ENCODE measurements at places on chromosomes 4 and X.
A peak's percentile ranks its signal among the peaks of the same experiment; 100 is the strongest.

- DNase-seq: peak; percentile 64
These were observed 612 bp downstream of the CPLX1 start for GRCh38 chr4:825063-825970.

GRCh38 chrX:110022599-110023448 is 19.9 kb downstream of the TMEM164 start:
- no peak for DNase-seq

GRCh38 chrX:107978707-107979307 is 3.4 kb downstream of the TEX13B start:
- no peak for DNase-seq

DNA sequence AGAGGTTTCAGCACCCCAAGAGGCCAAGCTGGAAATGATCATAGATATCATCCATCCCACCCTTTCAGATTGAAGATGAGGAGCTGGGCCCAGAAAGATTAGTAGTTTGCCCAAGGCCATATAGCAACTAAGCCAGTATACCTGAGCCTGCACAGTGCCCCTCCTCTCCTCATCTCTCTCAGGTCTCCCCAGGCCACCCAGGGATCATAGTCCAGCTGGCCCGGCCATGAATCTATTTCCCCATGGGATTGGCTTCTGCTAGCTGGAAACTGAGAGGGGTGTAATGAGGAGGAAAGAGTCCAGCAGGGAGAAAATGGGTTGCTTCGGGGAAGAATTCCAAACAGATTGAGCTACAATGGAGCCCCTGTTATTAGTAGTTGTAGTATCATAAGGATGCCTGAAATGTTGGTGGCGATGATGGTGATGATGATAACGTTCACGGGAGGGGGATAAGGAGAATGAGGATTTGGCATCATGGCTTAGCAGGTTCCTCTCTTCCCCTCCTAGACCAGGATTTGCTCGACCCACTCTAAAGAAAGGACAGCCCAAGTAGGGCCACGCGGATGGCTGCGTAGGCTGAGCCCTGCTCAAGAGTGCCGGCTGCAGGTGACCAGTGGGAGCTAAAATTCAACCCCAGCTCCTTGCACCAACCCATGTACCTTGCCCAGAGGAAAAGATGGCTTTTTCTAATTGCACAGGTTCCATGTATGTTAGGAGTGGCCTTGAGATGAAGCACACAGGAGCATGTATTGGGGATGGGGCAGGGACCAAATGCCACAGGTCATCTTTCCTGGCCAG is 117.8 kb upstream of the PJA1 start:
- no peak for DNase-seq

DNA sequence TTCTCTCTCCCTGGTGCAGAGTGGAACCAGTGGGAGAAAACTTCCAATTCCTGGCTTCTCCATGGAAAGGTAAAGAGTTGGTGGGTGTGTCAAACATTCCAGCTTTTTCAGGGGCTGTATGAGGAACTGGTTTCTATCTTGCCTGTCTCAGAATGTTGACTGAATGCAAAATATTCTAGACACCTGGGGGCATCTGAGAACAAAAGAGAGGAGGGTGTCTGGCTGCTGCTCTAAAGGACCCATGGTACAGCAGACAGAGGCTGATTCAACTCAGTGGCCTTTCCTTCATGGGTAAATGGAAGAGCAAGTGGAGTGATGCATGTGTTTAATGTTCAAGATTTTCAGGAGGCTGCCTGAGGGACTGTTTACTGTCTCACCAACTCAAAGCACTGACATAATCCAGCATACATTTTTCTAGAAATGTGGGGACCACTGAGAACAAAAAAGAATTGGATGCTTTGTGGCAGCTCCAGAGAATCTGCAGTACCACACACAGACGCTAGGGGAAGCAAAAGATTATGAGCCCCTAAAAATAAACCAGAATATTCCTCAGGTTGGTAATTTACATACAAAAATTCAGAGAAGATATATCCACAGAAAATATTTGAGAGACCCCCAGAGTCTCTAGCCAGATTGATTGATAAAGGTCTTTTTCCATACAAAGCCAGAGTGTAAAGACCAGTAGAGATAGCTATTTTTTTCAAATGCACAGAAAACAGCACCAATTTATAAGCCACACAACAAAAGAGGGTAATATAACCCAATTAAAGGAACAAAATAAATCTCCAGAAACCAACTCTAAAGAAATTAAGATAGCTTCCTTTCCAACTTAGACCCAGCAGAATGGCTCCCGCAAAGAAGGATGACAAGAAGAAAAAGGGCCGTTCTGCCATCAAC is 48.0 kb upstream of the STARD8 start:
- no peak for DNase-seq

- no peak for DNase-seq
These were observed 1333.9 kb upstream of the TENM3 start for GRCh38 chr4:180909279-180909678.

DNA sequence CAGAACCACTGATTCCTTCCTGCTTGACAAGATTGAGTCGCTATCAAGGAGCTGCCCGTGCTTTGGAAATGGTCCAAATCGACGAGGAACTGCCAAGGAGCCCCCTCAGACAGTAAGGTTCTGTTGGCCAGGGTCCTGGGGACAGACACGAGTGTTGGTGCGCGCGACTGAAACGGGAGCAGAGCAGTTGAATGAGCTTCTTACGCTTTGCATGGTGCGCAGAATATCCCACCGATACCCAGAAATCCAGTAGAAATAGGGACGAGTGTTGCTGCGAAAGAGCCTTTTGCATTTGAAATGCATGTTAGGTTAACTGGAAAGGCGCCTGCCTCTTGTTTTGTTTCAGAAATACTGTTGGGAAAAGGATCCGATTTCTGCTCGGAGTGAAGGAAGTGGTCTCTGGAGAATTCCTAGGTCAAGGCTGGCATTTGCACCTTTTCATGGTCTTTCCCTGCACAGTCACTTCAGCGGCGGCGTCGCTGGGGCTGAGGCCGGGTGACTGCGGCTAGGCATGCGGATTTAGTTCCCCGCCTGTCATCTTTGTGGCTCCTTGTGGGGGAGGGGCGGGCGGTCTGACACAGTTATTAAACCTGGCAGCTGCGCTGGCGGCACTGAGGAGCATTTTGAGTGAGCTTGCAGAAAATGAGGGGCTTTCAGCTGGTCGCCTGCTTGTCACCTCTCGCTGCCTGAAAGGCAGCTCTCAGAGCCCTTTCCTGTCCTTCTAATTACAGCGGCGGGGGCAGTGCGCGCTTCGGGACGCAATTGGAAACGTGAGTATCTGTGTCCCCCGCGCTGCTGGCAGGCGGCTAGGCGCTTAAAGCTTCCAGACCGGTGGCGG is 51.5 kb upstream of the TRIM2 start:
- no peak for DNase-seq

DNA sequence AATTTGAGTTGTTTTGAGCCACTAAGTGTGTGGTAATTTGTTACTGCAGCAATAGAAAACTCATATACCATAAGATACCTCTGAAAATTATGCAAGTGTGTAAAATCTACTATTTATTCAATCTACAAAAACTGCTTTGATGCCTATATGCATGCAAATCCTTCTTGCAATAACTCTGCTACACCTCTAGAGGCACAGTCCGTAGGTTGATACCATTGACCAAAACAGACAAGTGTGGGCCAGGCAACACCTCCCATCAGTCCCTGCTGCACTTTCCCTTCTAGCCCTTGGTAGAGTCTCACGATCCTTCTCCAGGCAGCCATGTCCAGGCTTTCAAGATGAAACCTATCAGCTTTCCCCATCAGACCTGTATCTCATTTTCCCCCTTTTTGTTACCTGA is 48.8 kb upstream of the FAM9A start:
- DNase-seq: peak; percentile 1

- peak; percentile 1 for DNase-seq
These were observed 2.0 kb upstream of the FATE1 start for GRCh38 chrX:151713849-151714248.

DNA sequence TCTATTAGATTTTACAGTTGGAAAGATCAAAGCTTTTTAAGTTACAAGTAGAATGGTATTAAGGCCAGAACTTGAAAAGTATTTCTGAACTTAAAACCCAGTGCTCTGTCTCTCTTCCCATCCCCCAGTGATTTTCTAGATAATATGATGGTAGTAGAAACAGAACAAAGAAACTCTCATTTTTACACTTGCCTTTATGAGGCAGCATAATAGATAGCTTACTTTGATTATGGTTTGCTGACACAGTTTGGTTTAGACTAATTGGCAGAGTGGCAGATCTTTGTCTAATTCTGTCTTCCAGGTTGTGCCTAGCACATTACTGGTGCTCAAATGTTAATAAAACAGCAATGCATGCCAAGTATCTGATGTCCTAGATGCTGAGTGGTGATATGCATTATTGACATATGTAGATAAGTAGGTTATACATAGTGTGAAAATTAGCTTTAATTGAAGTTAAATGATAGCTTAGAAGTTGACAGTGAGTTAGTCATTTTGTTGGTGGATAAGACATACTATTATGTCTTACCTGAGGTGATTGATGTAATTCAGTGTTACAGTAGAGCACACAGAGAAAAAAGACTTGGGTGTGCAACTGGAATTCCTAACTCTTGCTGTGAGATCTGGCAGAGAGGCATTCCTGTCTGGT is 4.3 kb upstream of the RAPGEF2 start:
- DNase-seq: no peak

GRCh38 chr4:186717556-186717955 is 6.1 kb downstream of the FAT1 start:
- no peak for DNase-seq

- DNase-seq: no peak
These were observed 16.1 kb downstream of the COQ2 start for GRCh38 chr4:83268491-83268890.

DNA sequence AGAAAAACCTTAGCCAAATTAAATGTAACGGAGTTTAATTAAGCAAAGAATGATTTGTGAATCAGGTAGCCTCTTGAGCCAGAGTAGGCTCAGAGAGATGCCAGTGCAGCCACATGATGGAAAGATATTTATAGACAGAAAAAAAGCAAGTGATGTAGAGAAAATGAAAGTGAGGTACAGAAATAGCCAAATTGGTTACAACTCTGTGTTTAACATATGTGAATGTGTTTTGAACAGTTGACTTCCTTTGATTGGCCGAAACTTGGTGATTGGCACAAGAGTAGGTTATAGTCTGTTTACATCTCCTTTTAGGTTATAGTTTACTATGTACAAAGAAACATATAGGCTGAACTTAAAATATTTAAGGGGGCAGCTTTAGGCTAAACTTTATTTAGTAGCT is 459.9 kb upstream of the BOD1L1 start:
- DNase-seq: no peak
